ENCODE measurements at places on chromosomes 16 and 17. TPM values are rescaled to one million over a fixed set of nuclear protein-coding genes. Genes with fewer than 3 reads are reported as not detected.

NACA2 gene
- not detected for total RNA-seq

NUDT7 gene
- total RNA-seq = 7.6 TPM

MT1H gene
- 4.4 TPM for total RNA-seq

HSD11B2 gene
- 139 TPM for total RNA-seq

CDYL2 gene
- total RNA-seq = 27.3 TPM

PPM1D gene
- 16.6 TPM for total RNA-seq

RPL27 gene
- 759 TPM for total RNA-seq

SLC47A1 gene
- 26.0 TPM for total RNA-seq

KRTAP4-9 gene
- not detected for total RNA-seq

CHST6 gene
- total RNA-seq = 0.79 TPM

SLC6A2 gene
- total RNA-seq = 0.09 TPM

MVP gene
- 271 TPM for total RNA-seq

CMTM1 gene
- 4.6 TPM for total RNA-seq

ZG16 gene
- not detected for total RNA-seq

CDH5 gene
- 41.3 TPM for total RNA-seq

SPN gene
- total RNA-seq = 8.8 TPM

NDE1 gene
- 31.7 TPM for total RNA-seq

CLEC18A gene
- 0.85 TPM for total RNA-seq

ZNF287 gene
- 8.7 TPM for total RNA-seq

All from kidney (tissue), 22 donors.